ENCODE measurements at places on chromosomes 13 and 19.

DNA sequence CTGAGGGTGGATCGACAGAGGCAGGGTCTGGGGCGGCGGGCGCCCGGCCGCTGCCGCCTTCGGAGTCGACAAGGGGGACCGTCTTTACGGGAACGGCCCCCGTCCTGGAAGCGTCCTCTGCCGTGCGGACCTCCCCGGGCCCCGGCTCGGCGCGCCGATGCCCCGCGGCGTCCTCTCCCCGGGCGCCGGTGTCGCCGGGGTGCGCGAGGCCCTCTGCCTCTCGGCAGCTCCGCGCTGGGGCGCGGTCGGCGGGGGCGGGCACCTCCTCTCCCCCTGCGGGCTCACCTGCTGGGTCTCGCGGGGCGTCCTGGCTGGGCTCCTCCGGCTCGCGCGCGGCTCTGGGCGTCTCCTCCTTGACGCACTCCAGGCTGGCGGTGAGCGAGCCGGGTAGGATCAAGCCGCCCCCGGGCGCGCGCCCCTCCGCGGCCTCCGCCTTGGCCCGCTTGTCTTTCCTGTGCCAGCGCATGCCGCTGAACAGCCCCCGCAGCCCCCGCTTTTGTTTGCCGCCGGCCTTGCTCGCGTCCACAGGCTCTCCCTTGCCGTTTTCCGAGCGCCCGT lies 1.5 kb downstream of the AMER2 start:
- no peak for DNase-seq

DNA sequence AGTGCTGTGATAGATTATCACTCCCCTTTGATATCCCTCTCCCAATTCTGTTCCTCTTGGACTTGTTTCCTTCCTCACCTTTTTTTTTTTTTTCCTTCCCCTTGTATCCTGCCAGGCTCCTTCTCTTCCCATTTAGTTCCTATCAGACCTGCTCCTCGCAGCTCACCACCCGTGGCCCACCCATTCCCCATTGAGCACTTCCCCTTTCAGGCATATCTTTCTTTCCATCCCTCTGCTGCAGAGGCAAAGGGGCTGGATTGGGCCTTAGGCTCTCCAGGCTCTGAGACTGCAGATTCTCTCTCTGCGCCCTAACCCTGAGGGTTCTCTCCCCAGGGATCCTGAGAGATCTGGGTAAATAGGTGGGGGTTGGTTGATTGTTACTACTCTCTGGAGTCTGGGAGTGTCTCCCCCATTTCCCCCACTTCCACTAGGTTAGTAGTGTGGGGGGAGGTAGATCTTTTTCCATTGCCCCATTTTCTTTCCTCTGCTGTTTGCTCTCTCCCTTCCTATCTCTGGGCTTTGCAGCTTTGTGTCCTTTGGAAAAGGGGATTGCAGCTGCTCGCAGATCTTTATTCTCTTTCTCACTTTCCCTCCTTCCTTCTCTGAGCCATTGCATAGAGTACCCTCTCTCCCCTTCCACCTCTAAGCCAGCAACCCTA lies 2.3 kb downstream of the ARHGAP35 start:
- no peak for DNase-seq

GRCh38 chr19:10289167-10289835 lies 451 bp upstream of the ICAM5 start:
- no peak for DNase-seq

DNA sequence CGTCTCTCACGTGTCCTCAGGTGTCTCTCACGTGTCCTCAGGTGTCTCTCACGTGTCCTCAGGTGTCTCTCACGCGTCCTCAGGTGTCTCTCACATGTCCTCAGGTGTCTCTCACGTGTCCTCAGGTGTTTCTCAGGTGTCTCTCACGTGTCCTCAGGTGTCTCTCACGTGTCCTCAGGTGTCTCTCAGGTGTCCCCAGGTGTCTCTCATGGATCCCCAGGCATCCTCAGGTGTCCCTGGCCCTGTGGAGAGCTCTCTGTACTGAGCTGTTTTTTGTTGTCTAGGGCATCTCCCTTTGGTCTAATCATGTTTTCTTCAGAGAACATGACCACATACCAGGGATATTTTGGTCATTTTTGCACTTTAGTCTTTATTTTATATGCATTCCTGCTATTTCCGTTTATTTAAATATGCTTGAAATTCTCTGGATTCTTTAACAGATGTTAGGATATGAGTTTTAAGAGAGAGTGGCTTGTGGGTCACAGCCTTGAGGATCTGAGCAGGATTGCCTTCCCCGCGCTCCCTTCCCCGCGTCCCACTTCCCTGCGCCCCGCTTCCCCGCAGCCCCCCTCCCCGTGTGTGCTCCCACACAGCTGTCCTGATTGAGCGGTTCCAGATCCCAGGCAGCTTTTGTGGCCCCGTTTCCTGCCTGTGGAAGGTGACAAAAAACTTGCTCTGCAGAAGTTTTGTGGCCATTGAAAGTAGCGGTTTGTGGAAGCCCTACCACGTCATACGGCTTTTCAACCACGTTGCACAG lies 31.9 kb downstream of the ATP4B start:
- no peak for DNase-seq

DNA sequence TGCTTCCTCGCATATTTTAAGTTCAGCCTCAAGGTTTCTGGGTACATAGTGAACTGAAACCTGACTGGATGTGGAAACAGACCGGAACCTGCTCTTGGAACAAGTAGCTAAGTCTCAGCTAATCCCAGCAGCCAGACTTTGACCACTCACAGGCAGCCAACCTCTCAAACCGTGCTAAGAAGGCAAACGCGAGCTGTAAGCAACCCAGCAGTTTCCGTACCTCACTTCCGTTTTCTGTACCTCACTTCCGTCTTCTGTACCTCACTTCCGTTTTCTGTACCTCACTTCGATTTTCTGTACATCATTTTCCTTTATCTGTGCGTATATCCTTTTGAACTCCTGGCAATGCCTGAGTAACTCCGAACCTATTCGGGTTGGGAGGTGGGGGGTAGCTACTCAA lies 96.8 kb downstream of the SUCLA2 start:
- DNase-seq = no peak

- no peak for DNase-seq
Measured at GRCh38 chr19:54014920-54015560, 23.6 kb downstream of the CACNG6 start.

DNA sequence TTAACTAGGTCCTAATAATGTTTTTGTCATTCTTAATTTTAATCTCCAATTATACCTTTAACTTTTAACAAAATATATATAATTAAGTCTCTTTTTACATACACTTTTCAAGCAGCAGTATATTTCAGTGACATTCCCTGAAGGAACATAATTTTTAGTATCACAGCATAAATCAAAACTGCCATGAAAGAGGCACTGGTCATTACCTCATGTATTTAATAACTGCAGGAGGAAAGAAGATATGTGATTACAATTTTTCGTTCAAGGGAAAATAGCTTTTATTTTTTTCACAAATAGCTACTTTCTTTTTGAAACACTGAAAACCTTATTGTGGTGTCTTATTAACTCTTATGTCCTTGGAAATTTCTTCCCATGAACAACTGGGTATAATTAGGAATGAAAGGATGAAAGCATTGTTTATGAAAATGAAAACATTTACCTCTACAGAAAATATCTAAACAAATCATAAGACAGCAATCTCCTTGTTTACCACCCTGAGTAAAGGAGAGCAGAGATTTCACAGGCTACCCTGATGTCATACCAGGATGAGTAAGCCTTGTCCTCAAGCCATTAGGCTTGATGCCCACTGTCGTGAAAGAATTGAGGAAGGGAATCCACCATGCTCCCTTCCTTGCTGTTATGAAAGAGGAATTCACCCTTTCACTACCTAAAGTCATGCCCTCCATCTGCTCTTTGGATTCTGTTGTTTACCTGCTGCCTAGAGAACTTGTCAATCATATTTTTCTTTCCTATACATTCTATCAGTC lies 877.2 kb upstream of the PCDH20 start:
- no peak for DNase-seq

GRCh38 chr19:48095612-48096175 lies 14.9 kb downstream of the PLA2G4C start:
- no peak for DNase-seq

GRCh38 chr13:88978607-88979006 lies 1307.4 kb downstream of the SLITRK5 start:
- DNase-seq = no peak

GRCh38 chr19:48966541-48967345 lies 1.6 kb downstream of the FTL start:
- DNase-seq = no peak

DNA sequence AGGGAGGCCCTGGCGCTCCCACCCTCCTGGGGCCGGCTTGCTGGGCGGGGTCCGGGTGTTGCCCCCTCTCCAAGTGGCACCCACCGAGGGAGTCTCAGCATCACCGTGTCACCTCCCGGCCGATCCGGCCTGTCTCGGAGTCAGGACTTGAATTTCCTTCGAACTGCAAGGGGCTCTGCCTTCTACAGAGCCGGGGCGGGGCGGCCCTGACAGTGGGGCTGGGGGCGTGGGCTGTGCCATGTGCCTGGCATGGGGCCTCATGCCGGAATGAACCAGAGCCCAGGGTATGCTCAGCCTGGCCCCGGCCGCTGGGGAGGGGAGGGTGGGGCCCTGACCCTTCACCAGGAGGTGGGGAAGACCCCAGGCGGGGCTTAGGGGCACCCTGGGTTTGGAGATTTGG lies 47.0 kb upstream of the TCF3 start:
- DNase-seq = no peak

DNA sequence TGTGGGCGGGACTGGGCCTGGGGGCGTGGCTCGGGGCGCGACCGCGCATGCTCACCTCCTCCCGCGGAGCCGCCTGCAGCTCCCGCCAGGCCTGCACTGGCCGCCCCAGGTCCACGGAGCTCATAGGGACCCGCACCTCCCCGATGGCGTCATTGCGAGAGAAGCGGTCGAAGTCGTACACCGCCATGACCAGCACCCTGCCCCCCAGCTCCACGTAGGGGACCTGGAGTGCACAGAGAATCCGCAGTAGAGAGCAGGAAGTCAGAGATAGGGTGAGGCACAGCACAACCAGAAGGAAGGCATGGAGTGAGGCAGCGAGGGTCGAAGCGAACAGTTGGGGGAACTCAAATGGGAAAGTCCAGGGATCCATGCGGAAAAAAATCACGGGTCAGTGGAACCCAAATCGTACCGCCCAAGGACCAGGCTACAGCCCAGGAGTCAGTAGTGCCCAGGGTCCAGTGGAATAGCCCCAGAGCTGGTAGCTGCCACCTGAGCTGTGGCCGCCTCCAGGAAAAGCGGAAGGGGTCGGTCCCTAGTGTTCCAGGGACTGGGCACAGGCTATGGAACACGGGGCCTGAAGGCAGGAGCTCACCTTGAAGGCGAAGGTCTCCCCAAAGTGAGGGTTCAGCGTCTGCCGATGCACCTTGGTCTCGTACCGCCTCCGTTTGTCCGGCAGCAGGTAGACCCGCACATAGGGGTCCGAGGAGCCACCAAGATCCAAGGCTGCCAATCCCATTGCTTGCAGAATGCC lies 4.8 kb downstream of the SYT5 start:
- no peak for DNase-seq

GRCh38 chr19:18618236-18618635 lies 5.6 kb downstream of the TMEM59L start:
- DNase-seq = no peak

DNA sequence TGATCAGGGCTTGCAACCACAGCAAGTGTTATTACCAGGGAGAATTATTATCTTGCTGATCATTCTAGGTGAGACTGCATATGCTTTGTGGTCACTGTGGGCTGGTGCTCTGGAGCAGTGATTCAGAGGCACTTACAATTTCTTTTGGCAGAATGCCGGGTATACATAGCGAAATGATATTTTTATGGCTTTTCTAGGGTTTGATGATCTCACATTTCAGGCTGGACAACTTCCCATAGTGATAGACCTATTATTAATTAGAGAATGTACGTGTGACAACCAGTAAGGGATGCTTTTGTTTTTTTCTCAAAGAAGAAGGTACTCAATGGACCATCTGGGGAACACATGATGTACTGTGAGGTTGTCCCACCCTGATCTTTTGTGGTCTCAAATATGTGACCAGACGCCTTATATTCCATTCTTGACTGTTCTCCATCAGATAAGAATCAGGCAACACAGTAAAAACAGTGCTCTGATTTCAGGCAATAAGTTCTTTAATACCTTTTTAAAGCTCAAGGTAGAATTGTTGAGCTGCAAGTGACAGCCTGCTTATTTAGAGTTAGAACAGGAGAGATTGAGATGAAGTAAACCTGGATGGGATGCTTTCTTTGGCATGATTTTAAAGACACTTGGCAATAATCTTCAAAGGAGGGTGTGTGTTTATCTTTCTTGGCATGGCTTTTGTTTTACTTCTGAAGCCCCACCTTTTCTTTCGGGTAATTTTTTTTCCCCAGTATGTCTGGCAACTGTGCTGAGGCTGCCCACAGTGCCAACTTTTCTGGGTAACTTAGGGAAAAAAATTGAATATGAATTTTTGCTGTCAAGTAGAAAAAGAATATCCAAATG lies 27.4 kb upstream of the SCEL start:
- peak; percentile 95 for DNase-seq
